ENCODE measurements at places on chromosomes 3 and 15.

- peak; percentile 31 for DNase-seq
Measured at GRCh38 chr15:78399091-78399490, 38.9 kb upstream of the IREB2 start.

- DNase-seq: no peak
Measured at GRCh38 chr3:194443901-194444300, 42.9 kb downstream of the ATP13A3 start.

GRCh38 chr3:25120665-25121064 lies 307.4 kb upstream of the RARB start:
- DNase-seq: no peak

DNA sequence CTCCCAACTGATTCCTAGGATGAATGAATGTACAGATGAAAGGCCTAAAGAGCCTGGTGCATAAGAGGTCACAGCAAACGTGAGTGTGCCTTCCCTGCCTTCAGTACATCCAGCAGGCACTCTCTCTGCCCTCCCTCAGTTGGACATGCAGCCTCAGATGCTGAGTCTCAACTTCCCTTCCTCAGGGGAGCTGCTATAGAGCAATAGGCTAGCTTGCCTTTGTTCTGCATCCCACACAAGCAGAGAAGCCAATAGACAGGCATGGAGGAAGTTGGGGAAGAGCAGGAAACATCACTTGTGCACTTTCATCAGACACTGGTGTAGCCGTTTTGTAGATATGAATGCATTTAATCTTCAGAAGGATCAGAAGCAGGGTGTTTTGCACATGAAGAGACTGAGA lies 147.5 kb upstream of the THBS1 start:
- DNase-seq: peak; percentile 74

- no peak for DNase-seq
Measured at GRCh38 chr15:44882499-44882968, 74.0 kb upstream of the TERB2 start.

GRCh38 chr3:46215810-46216414 lies 7.8 kb upstream of the CCR1 start:
- no peak for DNase-seq

DNA sequence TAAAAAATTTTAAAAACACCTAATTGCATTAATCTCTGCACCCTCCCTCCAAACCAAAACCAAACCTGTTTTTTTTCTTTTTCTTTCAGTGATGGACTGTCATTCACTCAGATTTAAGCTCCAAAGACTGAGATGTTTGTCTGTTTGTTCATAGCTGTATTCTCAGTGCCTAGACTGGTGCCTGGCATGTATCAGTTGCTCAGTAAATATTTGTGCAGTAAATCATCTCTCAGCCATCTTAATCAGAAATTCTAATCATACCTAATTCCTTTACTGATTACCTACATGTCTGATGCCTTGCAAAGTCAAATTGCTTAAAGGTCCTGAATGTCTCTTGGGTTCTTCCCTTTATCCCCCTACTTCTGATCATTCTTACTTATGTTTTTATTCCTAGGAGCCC lies 138.8 kb downstream of the ZNF609 start:
- no peak for DNase-seq

DNA sequence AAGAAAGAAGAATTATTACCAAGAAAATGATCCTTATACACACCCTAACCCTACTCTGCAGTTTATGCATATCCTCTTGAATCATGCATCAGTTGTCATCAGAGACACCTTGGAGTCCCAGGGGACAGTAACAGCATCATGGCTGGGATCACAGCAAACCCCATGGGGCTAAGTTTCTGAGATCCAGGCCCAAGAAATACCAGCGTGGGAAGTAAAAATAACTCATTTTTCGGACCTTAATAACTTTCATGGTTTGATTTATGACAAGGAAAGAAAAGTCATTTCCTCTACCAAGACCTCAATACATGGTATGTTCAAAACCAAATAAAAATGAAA lies 38.8 kb upstream of the B3GNT5 start:
- no peak for DNase-seq

DNA sequence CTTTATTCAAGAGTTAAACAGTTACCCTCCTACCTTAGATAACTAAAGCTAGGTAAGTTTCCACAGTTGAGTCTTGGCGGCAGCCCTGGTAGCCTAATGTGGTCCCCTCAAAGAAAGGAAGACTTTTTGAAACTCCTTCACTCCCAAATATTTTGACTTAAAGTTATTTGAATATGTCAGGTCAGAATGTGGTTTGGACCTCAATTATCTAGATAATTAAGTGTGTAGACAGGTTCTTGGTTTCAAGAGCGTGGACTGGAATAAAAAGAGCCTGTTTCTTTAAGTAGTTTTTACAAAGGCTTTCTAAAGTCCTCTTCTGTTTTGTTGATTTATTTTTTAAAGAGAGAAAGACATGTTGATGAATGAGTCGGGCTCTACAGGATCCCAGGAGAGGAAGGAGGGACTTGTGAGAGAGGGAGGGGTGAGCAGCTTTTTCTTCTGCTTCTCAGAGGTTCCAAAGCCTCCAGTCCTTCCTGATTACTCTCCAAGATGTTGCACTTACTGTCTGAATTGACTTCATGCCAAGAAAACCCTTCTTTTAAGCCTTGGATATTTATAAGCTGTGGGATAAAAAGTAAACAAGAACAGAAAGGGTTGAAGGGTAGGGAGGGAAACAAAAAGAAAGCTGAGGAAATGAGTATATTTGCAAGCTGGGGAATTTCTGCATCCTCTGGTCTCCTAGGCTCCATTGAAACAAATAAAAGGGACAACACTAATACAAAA lies 457.4 kb downstream of the IGSF11 start:
- no peak for DNase-seq

All from inflammatory macrophage treated with lipopolysaccharide for 4 hours (primary cell).